NCI-H2171 treated with DMSO at 0.1 percent for 48 hours (cell line): ENCODE measurements at places on chromosomes 13 and 19.

GRCh38 chr13:26183416-26183815 lies 38.7 kb downstream of the RNF6 start:
- no peak for DNase-seq

- peak; percentile 5 for DNase-seq
These were observed 289.7 kb downstream of the SLITRK6 start for GRCh38 chr13:85509512-85509911.

DNA sequence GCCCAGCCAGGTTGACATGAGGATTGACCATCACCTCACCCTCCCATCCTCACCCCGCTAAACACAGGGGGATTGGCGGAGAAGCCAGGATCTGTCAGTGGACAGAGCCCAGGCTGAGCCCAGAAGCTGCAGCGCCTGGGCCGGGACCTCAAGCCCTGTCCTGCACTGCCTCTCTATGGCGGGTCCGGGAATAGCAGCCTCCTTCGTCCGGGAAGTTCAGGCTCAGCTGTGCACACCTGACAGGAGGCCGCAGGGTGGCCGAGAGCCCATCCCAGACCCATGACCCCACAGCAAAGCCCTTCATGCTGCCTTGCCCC lies 67.8 kb downstream of the SPACA7 start:
- peak; percentile 15 for DNase-seq

GRCh38 chr13:99281811-99282263 lies 23.7 kb upstream of the GPR18 start:
- DNase-seq, result no peak

DNA sequence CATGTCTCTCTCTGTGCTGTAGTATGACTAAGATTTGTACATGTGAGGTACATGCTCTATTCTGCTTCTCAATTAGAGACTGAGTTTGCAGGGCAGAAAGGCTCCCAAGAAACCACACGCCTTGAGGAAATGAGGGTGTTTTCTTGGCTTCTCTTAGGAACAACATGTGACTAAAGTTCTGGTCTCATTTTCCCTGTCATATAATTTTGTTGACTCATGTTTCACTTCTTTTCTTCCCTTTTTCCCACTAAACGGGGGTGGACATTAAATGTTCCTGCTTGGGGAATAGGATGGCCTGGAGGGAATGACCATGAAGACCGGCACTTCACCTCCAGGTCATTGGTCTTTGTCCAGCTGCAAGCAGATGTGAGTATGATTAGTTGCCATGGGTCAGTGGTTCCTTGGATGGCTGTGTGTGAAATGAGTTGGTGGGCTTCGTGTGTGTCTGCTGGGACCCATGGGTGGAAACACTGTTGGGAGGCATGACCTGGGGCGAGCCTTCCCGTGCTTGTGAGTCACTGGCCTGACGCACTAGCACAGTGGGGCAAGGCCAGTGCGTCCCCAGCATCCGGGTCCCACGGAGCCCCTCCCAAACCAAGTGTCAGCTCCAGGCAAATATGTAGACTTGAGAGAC lies 56.6 kb downstream of the COL4A1 start:
- no peak for DNase-seq

DNA sequence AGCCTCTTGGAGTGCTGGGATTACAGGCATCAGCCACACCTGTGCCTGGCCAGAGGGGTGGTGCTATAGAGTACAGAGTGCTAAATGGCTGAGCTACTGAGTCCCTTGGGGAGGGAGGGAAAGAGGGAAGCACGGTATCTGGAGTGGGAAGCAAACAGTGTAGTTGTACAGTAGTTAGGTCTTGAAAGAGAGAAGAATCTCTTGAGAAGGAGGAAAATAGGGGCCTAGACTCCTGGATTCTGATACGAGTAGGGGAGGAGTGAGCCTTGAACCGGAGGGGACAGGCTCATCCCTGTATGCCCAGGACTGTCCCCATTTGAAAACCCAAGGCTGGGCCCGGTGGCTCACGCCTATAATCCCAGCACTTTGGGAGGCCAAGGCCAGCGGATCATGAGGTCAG lies 5.1 kb downstream of the MYADM start:
- DNase-seq, result no peak

DNA sequence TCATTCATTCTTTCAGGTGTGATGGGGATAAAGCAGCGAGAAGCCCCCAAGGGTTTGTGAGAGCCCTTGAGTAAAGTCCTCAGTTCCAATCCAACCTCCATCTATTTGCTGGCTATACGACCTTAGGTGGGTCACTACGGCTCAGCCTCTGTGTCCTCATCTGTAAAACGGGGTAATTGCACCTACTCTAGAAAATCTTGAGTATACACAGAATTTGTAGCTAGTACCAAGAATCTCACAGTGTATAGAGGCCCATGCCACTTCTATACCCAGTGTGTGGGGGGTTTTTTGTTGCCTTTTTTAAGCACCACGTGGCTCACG lies 406 bp upstream of the DNMT1 start:
- no peak for DNase-seq
